ENCODE measurements at places on chromosomes 3 and 15.
A peak's percentile ranks its signal among the peaks of the same experiment; 100 is the strongest.

- no peak for DNase-seq
Measured at GRCh38 chr3:86969500-86970189, 21.3 kb downstream of the VGLL3 start.

GRCh38 chr3:30963223-30963722 is 68.8 kb upstream of the GADL1 start:
- DNase-seq, result no peak

GRCh38 chr3:140384876-140385275 is 293.0 kb upstream of the TRIM42 start:
- DNase-seq, result no peak

DNA sequence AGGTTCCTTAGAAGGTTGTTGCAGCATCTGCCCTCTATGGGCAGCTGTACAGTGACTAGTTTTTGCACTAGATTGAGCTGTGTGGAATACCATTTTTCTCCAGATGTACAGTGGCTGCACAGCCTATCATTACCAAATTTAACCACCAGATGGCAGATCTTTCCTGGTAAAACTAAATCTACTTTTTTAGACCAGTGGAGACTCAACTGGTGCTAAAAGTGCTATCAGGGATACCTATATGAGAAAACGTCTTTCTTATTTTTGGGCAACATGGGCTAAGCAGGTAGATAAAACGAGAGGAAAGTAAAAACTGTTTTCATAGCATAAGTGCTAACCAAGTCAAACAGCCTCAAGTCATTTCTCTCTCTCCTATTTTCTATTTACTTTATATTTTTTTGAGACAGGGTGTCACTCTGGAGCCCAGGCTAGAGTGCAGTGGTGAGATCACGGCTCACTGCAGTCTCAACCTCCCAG is 21.2 kb downstream of the IGSF10 start:
- no peak for DNase-seq

GRCh38 chr15:42992626-42993025 is 72.0 kb upstream of the TTBK2 start:
- no peak for DNase-seq

DNA sequence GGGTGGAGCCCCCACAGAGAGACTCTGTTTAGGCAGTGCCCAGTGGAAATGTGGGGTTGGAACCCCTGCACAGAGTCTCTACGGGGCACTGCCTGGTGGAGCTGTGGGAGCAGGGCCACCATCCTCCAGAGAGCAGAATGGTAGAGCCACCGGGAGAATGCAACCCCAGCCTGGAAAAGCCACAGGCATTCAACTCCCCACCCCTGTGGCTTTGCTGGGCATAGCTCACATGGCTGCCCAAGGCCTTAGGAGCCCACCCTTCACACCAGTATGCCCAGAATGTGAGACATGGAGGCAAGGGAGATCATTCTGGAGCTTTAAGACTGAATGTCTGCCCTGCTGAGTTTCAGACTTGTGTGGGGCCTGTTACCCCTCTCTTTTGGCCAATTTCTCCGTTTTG is 19.0 kb upstream of the CHCHD6 start:
- no peak for DNase-seq

- peak; percentile 30 for DNase-seq
Measured at GRCh38 chr3:132659000-132659364, 627 bp downstream of the ACAD11 start.

DNA sequence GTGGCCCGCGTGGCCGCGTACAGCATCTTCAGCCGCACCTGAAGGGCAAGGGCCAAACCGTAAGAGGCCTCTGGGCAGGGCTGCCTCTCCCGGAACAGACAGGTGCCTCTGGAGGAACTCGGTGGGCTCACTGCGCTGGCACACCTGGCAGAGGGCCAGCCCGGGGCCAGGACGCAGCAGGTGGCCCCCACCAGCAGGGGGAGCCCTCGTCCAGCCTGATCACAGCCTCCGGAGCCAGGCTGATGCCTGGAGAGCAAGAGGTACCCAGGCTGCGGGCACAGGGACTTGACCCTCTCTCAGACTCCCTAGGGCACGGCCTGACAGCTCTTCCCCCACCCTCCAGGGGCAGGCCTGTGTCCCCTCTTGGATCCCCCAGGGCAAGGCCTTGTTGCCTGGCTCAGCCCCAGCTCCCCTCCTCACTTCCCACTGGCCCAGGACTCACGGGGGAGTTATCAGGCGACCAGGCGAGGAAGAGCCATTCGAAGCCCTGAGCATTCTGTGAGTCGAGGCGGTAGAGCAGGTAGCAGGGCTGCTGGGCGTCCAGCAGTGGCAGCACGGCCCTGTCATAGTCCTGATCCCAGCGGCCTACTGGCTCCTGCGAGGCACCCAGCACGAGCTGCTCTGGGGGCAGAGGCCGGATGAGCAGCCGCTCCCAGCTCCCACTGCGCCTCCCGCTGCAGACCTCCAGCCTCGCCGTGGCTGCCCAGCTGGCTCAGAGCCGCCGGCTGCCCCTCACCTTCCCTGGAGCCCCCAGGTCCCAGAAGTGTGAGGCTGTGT is 6.2 kb upstream of the TLR9 start:
- DNase-seq, result peak; percentile 61

- no peak for DNase-seq
Measured at GRCh38 chr3:101602731-101603130, 28.8 kb downstream of the PCNP start.

DNA sequence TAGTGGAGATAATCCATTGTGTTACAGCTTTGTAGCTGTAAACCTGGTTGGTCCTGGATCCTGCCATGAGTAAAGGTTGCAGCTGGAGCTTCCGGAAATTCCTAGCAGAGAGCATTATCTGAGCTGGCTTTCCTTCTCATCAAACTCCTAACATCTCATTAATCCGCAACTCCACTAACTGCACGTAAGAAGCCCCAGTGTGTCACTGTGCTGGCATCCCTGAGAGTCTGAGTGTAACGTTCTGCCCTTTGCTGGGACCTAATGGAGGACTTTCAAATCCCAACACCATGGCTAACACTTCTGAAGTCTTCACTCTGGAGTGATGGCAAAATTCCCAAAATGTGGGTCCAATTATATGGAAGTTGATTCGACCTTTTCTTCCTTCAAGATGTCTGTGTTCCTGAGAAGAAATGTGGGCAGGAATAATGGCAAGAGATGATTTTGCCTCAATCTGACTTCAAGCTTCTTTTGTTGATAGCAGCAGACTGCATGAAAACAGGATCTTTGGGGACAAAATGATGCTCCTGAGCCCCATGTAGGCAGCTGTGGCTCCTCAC is 9.6 kb upstream of the TRPM1 start:
- DNase-seq, result no peak

GRCh38 chr15:47674586-47675232 is 42.6 kb upstream of the SEMA6D start:
- no peak for DNase-seq

DNA sequence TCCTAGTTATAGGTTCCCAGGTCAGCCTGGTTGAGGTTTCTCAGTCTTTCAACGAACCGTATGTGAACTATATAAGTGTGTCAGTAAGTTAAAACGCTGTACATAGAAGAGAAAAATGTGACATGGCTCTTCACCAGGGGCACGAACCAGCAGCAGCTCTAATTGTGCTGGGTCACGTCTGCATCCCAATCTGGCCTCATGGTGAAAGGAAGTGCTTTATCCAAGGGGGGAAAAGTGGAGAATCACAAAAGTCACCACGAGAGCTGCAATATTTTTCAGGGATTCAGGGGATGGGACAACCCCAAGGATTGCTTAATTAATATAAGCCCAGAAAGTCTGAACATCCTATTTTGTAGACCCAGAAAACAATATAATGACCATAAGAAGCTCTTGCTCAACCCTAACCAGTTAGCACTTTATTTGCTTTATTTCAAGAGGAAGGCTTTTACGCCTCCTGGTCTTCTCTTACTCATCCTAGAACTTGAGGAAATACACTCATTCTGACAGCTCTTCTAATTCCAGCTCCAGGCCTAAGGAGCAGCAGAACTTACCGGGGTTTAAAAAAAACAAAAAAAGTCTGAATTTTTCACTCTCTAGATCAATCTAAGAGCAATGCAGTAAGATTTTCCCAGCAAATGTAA is 16.5 kb downstream of the ANXA2 start:
- no peak for DNase-seq

DNA sequence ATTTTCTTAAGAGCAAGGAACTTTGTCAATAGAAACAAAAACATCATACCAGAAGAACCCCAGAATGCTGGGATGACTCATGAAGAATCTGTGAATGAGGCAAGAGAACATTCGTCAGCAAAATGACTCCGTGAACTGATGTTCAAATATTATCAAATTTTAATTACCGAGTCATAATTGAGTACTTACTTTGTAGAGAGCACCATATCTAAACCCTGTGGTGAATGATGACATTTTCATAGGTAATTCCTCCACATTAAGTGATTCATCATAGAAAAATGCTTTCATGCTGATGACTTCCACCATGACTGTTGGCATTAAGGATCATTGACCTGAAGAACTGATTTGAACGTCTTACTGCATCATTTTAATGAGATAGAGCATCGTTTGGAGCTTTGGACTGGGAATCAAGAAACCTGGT is 56.3 kb downstream of the PPARG start:
- DNase-seq, result no peak

DNA sequence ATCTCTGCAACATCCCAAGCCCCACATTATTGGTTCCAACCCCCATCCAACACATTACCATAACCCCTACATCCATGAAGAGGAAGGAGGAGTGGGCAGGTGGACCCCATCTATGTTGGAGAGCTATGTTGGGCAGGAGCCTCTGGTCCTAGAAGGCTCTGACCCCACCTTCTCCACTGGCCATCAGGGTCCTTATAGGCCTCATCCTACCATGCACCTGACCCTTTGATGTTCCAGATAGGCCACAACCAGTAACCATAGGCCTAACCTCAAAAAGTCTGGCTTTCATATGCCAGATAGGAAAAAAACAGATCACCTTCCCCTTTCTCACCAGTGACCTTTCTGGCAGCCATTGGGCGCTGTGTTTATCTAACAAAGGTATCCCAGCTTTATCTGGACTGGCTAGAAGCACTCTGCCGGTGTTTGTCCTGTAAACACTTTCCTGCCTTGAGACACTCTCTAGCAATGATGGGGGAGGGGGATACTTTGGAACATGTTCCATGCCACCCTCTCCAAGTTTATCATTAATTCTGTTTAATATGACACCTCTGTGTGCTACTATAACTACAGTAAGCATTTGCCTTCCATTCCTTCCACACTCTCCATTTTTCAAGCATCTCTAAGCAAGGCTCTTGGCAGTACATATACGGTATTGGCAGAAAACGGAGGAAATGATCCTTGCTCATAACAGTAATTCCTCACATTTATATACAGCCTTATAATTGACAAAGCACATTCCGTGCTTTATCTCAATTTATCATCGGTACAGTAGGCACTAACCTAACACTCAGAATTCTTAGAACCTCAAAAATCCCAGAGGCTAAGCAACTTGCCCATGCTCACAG is 377.1 kb downstream of the VPS13C start:
- DNase-seq, result no peak

GRCh38 chr3:140349938-140350337 is 327.9 kb upstream of the TRIM42 start:
- no peak for DNase-seq

DNA sequence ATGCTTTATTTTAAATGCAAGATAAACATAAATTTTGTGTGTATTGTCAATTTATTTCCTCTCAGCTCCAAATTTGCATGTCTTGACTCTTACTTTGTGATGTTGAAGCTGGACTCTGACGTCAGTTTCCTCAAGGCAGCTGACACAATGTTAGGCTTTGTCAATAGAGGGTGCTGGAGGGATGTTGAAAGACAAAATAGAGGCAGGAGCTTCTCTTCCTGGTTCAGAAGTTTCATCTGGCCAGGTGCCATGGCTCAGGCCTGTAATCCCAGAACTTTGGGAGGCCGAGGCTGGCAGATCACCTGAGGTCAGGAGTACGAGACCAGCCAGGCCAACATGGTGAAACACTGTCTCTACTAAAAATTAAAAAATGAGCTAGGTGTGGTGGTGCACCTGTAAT is 408.6 kb downstream of the GBE1 start:
- DNase-seq, result no peak

- DNase-seq, result no peak
Measured at GRCh38 chr15:41278319-41278718, 47.3 kb downstream of the CHP1 start.
